ENCODE measurements at places on chromosomes 6 and 20. TPM values are rescaled to one million over a fixed set of nuclear protein-coding genes. Genes with fewer than 3 reads are reported as not detected.

GRCh38 chr6:166157930-166158617 lies 9.6 kb downstream of the TBXT start:
- H3K27me3 ChIP-seq: no peaks in the 10 kb centered on the region
- H3K27ac ChIP-seq: no peak overlapping the region
- no peaks in the 10 kb centered on the region for H3K4me1 ChIP-seq
- no peak overlapping the region for H3K4me3 ChIP-seq
- no peak for DNase-seq

LPA gene
- total RNA-seq: not detected

DNA sequence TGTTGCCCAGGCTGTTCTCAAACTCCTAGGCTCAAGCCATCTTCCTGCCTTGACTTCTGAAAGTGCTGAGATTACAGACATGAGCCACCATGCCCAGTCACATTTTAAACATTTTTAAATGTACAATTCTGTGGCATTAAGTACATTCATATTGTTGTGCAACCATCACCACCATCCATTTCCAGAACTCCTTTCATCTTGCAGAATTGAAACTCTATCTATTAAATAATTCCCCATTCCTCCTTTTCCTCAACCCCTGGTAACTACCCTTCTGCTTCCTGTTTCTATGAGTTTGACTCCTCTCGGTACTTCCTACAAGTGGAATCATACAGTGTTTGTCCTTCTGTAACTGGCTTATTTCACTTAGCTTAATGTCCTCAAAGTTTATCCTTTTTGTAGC lies 103.8 kb upstream of the NAA20 start:
- peaks cover 20% of the 10 kb centered on the region for H3K4me1 ChIP-seq
- no peaks in the 10 kb centered on the region for H3K36me3 ChIP-seq
- no peak overlapping the region for H3K4me3 ChIP-seq
- no peak for DNase-seq

RAB32 gene
- total RNA-seq: 78.3 TPM

FAM83B gene
- not detected for total RNA-seq

GRCh38 chr6:139846538-139847456 lies 472.3 kb upstream of the CITED2 start:
- H3K36me3 ChIP-seq: no peaks in the 10 kb centered on the region
- H3K27ac ChIP-seq: no peak overlapping the region
- no peak overlapping the region for H3K4me3 ChIP-seq
- H3K4me1 ChIP-seq: no peaks in the 10 kb centered on the region
- DNase-seq: no peak
- no peaks in the 10 kb centered on the region for H3K27me3 ChIP-seq

DNA sequence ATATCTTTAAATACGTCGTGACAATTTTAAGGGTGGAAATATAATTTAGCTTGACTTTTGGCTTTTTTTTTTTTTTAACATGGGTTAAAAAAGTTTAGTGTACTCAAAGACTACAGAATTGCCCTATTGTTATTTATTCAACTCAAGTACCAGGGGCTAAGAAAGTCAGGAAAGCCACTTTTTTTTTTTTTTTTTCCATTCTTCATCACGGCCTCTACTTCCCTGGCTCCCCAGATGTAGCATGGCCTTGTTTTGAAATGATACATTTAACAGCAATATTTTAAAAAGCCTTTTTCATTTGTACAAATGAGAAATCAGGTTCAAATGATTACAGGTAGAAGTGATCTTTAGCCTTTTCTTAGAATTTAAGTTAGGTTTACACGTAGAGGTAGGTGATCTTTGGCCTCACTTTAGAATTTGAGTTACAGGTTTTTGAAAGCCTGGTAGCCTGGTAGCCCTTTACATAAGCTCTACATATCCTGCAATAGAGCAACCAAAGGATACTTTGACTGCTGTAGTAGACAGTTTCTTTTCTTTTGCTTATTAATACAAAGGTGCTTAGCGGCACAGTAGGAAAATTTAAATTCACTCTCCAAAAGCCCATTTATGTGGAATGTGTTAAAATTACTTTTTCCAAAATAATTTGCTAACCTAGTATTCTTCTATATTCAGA lies 160.5 kb upstream of the MMS22L start:
- H3K4me3 ChIP-seq: no peak overlapping the region
- peaks cover 9% of the 10 kb centered on the region for H3K27me3 ChIP-seq
- H3K4me1 ChIP-seq: no peaks in the 10 kb centered on the region
- no peaks in the 10 kb centered on the region for H3K36me3 ChIP-seq

All from endothelial cell of umbilical vein (primary cell).